CD4-positive, alpha-beta memory T cell (primary cell): ENCODE measurements at places on chromosomes 1 and 21. TPM values are rescaled to one million over a fixed set of nuclear protein-coding genes. Genes with fewer than 3 reads are reported as not detected.

GALE gene
- total RNA-seq: 12.0 TPM

DNA sequence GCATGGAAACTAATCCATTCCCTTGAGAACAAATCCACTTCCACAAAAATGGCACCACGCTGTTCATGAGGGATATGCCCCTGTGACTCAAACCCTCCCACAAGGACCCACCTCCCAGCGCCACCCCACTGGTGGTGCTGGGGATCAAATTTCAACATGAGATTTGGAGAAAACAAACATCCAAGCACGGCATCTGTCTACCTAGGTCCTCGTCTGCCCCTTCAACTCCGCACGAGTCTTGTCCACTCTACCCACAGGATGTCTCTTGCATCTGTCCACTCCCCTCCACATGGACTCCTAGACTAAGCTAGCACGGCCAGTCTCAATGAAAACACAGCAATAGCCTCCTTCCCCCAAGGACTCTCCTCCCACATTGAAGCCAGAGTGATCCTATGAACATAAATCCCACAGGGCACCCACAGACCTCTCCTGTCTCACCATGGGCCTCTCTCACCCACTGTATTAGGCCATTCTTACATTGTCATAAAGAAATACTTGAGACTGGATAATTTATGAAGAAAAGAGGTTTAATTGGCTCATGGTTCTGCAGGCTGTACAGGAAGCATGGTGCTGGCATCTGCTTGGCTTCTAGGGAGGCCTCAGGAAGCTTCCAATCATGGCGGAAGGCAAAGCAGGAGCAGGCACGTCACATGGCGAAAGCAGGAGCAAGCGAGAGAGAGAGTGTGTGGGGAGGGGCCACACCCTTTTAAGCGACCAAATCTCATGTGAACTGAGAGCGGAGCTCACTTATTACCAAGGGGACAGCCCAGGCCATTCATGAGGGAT, 101.4 kb downstream of the TOMM20 start:
- DNase-seq: no peak

GRCh38 chr1:210770396-210770984, 363.5 kb downstream of the KCNH1 start:
- no peak for DNase-seq

DNA sequence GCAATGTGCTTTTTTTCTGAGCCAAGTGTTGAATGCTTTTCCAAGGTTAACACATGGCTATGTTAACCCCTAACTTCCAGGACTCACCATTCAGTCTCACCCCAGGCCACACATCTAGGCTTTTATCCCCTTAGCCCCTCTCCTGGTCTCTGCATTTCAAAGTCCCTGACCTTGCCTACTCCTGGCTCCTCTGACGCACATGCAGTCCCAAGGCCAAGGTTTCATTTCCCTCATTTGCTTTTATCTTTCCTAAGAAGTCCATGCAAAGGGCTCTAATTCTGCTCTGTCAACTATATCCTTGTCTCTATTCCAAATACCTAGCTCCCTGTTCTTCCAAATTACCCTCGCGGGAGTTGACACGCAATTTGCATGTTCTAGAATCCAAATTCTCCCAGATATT, 25.4 kb downstream of the SLC30A10 start:
- no peak for DNase-seq

GRCh38 chr1:203207751-203208150, 21.2 kb upstream of the CHI3L1 start:
- DNase-seq: no peak

DNA sequence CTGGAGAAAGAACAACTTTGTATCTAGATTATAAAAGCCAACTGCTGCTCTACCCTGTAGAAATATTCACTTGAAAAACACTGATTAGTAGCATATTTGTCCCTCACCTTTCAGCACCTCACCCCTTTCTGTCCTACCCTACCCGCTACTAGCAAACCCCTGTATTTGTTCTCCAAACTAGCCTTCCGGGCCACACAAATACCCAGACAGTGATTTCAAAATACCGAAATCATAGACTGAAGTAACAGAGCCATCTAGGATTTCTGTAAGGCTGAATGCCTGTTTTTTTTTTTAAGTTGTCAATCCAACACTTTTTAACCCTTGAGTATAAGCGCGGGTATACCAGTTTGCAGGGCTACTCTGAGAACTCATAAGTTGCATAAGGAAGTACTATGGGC, 398 bp upstream of the DPT start:
- no peak for DNase-seq

- no peak for DNase-seq
Measured at GRCh38 chr1:165894591-165894990, 67.2 kb downstream of the UCK2 start.

- no peak for DNase-seq
Measured at GRCh38 chr1:30445449-30445848, 277.9 kb downstream of the MATN1 start.

GRCh38 chr1:53450225-53450624, 9.0 kb upstream of the DMRTB1 start:
- DNase-seq: no peak

DNA sequence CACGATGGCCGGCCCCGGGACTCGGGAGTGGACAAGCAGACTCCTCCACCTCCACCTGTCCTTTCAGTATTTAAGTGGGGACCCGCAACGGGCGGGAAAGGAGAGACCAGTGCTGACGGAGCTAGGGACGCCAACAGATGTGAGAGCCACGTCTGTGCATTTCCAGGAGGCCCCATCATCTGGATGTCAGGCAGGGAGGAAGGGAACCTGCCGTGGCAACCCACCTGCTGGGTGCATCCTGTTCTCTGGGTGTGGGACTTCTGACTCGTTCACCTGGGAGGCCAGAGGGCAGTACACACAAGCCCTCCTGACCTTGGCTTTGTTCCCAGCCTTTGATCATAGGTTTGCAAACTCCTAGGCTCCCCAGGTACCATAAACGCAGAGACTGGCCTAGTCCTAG, 5.6 kb upstream of the PCBP3 start:
- DNase-seq: no peak

DNA sequence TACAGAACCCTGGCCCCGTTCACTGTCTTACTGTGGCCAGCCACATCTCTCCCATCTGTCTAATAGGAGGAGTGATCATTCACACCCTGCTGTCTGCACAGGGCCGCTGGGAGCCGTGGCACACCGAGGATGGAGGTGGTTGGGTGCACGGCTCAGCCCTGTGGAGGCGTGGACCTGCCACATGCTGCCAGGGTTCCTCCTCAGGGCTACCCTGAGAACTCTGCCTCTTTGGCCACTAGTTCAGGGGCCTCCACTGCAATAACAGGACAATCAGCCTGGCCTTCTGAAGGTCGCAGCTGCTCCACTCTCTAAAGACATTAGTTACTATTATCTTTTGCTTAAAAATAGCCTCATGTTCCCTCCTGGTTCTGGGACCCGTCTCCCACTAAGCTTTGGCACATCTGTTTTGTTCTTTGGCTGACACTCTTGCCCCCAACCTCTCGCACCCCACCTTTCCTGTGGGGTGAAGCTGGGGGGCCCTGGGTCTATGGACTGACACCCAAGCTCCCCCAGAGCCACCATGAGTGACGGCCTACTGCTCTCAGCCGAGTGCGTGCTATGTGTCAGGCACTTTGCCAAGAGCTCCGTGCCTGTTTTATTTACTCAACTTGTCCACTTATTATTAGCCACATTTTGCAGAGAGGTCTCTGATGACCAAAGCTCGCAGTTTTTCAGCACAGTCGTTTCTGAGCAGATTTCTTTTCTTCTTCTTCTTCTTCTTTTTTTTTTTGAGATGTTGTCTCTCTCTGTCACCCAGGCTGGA, 66.3 kb downstream of the ARHGEF10L start:
- no peak for DNase-seq

GRCh38 chr1:1043921-1044320, 24.0 kb downstream of the AGRN start:
- DNase-seq: no peak

DNA sequence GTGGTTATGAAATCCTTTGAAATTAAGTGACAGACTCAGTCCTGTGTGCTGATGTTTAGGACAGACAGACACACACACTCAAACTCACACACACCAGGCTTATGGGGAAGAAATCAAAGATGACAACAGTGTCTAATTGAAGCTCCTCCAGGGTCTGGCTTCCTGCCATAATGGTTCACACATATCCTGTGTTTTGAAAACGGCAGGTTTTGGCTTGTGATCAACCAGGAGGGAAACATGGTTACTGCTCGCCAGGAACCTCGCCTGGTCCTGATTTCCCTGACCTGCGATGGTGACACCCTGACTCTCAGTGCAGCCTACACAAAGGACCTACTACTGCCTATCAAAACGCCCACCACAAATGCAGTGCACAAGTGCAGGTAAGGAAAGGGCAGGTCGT, 4.6 kb downstream of the MTARC1 start:
- no peak for DNase-seq
